H54 (cell line): ENCODE measurements at places on chromosomes 2 and 18.

DNA sequence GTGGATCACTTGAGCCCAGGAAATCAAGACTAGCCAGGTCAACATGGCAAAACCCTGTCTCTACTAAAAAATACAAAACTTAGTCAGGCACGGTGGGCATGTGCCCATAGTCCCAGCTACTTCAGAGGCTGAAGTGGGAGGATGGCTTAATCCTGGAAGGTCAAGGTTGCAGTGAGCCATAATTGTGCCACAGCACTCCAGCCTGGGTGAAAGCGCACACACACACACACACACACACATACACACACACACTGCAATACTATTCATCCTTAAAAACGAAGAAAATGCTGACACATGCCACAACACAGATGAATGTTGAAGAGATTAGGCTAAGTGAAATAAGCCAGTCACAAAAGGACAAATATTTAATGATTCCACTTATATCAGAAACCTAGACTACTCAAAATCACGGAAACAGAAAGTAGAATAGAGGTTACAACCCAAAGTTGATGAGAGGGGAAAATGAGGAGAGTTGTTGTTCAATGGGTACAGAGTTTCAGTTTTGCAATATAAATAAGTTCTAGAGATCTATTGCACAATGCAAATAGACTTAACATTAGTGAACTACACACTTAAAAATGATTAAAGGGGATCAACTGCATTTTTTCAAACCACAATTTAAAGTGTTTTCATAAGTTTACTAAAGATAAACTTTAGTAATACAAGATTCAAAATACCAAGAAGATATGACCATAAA, 114.5 kb downstream of the USP34 start:
- DNase-seq = no peak

DNA sequence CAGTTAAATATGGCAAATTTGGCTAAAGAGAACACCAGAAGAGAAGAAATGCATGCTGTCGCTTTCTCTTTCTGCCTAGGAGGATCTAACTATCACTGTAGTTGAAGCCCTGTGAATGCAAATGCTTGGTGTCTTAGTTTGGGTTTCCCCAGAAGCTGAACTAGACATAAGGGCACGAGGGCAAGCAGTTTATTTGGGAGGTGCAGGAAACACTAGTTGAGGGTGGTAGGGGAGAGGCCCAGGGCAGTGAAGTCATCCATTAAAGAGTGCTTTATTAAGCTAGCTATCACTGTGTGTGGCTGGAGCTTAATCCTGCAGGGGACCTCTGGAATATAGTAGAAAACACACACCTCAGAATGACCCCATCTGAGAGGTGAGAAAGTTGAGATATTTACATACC, 639.8 kb upstream of the ZEB2 start:
- DNase-seq = no peak

DNA sequence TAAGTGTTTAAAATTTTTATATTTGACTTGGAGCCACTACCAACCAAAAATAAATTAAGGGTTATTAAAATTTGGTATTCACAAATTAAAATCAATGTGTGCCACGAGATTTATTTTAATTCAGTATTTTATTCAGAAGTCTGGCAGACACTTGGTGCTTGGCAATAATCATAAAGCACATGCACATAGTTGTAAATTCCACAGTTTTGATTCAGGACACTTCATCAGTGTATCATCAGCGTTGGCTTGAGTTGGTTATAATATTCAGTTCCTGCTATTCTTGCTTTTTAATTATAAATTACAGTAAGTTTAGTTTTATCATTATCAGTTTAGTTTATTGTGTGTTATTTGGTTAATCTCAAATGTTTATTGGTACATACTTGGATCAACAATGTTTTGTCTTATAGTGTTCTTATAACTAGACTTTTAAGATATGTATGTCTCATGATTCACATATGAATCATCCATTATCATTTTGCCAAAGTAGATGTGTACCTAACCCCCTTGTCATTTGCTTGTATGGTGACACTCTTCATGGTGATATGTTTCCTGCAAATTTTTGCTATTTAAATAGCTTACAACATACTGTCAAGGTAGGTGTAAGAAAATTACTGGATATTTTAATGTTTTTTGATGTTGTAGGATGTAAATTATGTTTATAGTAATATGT, 237.9 kb downstream of the BABAM2 start:
- DNase-seq = no peak

DNA sequence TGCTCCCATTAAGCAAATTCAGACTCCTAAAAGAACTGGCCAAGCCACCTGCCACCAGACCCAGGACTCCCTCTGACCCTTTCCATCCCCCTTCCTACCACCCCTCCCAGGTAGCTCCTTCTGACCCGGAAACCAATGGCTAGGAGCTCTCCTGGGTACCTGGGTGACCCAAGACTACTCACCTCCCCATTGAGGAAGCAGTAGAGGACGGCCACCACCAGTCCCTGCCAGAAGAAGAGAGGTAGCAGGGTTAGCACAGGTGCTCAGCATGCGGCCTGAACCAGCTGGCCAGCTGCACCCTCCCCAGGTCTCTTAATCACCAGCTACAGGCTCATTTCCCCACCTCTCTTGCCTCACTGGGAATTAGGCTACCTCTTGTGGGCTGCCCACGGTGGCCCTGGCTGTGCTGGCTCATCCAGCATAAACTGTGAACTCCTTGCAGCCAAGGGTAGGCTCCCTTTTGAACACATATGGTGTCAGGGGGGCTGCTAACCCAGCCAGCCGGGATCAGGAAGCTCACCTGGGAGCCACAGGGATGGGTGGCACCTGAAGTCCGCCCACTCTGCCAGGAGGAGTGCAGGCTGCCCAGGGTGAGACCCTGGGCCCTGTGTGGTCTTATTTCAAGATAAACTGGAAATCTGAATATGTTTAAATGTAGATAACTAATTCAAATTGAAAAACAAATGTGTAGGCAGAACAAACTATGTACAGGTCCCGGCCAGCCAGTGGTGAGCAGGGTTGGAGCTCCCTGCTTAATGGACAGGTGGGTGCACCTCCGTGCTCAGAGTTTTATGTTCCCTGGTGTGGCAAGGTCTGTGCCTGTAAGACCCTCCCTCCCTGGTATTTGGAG, 9.9 kb downstream of the TMEM37 start:
- no peak for DNase-seq

- peak; percentile 71 for DNase-seq
These were observed at the start of gene MATN3 for GRCh38 chr2:20012282-20013125. Gene MATN3 (minus strand): TSS chr2:20012668. CDS start chr2:20012631, 37 bp downstream.

- DNase-seq = no peak
These were observed 181.7 kb upstream of the SIX3 start for GRCh38 chr2:44759823-44760222.

DNA sequence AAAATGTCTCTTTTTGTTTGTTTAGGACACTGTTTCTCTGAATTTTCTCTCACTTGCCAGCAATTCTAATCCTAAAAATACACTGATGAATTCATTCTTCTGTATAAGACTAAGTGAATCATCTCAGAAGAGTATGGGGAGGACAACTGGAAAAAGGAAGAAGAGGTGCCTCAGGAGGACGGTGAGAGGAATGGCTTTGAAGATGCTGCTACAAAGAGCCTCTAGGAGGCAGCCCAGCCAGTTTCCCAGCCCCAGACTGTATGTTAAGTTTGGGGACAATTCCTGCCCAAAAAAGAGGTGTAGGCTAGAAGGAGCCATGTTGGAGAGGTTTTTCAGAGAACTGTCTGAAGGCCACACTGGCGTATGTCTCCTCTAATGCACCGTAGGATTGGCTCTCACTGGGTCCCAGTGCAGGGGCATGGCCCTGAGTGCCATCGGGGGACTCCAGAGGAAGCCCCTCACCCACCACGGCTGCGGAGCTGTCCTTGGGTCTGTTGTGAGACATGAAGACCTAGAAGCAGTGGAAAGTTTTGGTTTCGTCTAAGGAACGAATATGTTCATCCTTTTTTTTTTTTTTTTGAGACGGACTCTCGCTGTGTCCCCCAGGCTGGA, 3.1 kb upstream of the SDC1 start:
- DNase-seq = no peak

DNA sequence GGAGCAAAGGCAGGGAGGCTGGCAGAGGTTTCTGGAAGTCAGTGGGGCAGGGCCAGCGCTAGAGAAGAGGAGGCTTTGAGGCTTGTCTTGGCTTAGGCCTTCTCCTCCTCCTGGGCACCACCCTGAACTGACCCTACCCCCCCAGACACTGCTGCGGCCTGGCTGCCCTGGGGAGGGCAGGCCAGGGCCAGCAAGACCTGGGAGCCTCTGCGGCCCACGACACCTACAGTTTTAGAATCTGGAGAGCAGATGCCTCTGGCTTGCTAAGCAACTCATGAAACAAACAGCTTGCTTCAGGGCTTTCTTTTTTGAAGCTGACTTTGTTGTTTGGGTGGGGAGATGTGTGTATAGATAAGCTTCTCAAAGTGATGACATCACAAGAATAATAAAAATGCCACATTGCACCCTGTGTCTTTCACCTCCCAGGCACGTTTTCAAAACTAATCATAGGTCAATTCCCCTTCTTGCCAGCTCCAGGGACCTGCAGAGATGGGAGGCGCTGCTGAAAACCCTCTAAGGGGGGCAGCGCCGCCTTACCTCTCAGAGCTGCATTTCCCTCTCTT, 46.2 kb upstream of the SMAD7 start:
- DNase-seq = peak; percentile 42

GRCh38 chr2:232571026-232571474, 20.6 kb downstream of the EIF4E2 start:
- DNase-seq = no peak

GRCh38 chr2:189570570-189571031, 10.0 kb downstream of the SLC40A1 start:
- DNase-seq = no peak

DNA sequence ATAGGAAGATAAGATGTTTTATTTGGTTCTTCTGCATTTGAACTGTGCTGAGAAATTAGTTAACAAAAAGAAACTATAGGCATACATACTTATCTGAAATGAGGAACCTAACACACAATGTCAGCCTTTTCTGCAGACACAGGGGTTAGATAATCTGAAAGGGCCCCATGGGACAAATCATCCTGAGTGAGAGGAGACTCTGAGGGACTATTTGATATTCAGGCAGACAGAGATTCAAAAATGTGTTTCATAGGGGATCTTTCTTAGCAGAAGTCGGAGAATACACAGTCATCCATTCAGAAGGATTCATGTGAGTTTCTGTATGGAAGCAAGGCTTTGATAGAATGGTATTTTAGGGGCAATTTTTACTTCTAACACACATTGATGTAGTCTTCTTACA, 79.1 kb downstream of the NCKAP5 start:
- DNase-seq = no peak

DNA sequence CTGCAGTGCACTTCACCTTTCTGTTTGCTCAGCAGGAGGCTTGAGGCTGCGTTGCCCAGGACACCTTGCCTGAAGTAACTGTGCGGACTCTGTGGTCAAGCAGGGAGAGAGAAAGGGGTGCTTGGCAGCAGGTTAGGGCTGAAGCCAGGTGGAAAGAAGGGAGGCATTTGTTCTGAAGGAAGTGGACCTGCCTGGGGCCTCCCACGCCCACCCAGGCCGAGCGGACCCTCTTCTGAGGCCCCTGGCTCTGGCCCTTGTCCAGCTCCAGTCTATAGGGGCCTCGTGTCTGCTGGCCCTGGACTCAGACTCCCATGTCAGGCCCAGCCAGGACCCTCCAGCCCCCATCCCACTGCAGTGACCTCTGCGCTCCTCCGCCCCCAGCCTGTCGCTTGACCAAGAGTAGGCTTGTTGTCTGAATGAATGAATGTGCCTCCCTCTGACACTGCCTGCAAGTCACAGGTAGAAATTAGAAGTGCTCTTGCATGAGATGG, 2.5 kb downstream of the SNED1 start:
- DNase-seq = no peak

DNA sequence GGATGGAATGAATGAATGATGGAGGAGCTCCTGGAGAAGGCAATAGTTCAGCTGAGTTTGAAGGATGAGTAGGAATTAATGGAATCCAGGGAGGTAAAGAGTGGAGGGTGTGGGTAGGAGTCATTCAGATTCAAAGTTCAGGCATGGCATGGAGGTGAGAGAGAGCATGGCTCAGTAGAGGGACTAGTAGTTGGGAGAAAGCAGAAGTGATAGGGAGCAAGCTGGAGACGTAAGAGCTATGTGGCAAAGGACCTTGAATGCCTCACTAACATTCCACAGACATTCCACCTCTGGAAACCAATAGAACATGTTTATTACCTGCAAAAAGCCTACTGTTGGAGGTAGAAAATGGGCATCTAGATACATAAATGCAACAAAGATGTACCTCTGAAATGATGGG, 170.1 kb downstream of the HAUS1 start:
- no peak for DNase-seq

- DNase-seq = no peak
These were observed 36.4 kb downstream of the OLA1 start for GRCh38 chr2:174211954-174212353.

- DNase-seq = no peak
These were observed 52.5 kb upstream of the FAM136A start for GRCh38 chr2:70354264-70354949.

DNA sequence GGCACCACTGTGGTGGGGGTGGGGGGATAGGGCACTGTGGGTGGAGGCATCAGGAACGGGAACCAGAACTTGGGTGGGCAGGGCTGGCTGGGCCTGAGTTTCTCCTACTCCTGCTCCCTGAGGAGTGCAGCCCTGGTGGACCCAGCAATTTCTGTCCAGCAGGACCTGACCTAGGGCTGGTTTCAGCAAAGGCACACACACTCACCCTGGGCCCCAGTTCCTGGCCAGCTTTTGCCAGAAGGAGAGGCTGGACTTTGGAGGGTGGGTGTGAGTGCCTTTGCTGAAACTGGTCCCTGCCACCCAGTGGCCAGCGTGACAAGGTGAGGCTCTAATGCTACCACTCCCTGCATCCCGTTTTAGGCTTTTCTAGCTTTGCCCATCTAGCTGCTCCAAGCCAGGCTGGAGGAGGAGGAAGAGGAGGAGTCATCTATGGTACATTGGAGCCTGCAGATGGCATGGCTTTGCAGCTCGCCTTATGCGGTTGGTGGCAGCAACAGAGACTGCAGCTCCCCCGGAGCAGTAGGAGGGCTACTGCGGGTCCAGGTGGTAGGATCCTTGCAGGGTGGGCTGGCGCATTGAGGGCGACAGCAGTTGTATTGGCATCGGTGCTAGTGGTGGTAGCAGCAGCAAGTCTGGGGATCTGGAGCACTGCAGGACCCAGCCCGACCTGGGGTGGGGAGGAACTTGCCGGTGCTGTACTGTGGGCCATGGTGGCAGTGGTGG, 40.4 kb upstream of the IMP4 start:
- DNase-seq = no peak

- no peak for DNase-seq
These were observed 63.8 kb downstream of the RTP5 start for GRCh38 chr2:241933179-241933911.
